ENCODE measurements at places on chromosomes 3 and 15. TPM values are rescaled to one million over a fixed set of nuclear protein-coding genes. Genes with fewer than 3 reads are reported as not detected.

TMC3 gene
- total RNA-seq, result not detected

ZNF385D gene
- not detected for total RNA-seq

RAB6B gene
- 0.15 TPM for total RNA-seq

TNNC1 gene
- total RNA-seq, result not detected

ZBTB47 gene
- 10.5 TPM for total RNA-seq

HACD3 gene
- 65.2 TPM for total RNA-seq

OR5K2 gene
- total RNA-seq, result not detected

IMPG2 gene
- 0.04 TPM for total RNA-seq

GABRR3 gene
- total RNA-seq, result not detected

USP3 gene
- total RNA-seq, result 30.5 TPM

GREM1 gene
- 0.39 TPM for total RNA-seq

CORO2B gene
- total RNA-seq, result 1.0 TPM

FEZF2 gene
- not detected for total RNA-seq

PLSCR4 gene
- 1.3 TPM for total RNA-seq

HTR3E gene
- not detected for total RNA-seq

C2CD4A gene
- not detected for total RNA-seq

Measured in hair follicular keratinocyte (primary cell).